ENCODE measurements at places on chromosomes 1 and 21.

DNA sequence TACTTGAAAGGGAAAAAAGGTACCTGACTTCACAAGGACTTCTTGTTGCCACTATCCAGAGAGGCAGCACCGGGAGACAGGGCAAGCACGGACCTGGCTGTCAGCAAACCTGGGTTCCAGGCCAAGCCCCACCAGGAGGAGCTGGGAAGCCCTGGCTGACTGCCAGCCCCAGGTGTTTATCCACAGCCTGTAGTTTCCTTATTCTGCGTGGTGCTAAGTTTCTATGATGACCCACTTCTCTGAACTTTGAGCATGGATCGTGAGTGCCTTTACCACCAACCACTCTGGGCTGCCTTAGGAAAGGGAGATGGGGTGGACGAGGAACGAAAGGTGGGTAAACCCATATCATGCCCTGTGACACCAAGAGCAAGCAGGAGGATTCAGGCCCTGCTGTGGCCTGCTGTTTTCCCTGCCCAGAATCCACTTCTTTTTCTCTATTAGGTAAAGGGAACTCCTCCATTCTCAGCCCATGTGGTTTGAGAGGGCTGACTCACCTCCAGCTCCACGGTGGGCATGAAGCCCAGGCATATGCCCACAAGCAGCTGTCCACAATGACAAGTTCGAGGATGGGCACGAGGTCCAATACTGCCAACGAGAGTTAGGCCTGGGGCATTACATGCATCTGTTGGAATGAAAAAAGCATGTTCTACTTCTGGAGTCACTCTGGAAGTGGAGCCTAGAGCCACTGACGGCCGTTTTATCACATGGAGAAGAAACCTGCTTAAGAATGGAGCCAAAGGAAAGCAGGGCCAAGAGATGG is 20.3 kb downstream of the TSPAN2 start:
- no peak for DNase-seq

DNA sequence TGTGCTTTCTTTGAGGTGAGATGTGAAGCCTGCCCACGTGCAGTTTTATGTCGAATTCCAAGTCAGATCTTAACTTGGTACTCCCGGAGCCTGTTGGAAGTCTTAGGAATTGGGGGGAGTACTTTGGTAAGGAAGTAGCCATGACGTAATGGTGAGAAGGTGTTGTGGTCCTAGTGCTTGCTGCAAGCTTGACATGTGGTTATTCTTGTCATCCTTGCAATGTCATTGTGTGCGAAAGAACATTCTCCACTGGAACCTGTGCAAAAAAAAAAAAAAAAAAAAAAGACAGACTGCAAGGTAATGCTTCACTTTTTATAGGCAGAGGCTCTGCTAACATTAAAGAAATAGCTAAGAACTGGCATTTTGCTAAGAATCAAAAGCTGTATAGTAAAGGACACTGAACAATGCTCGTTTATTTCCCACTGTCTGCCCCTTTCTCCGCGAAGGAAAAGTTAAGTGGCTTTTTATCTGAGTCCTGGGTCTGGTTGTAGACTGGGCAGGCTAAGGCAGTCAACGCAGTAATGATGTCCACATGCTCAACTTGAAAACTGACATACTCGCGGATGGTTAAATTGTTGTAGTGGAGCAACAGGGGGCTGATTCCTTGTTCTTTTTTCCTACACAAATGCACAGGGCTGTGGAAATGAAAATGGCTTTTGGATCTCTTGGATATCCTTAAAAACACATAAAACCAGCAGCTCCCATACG is 2.1 kb downstream of the KAZN start:
- DNase-seq = no peak

DNA sequence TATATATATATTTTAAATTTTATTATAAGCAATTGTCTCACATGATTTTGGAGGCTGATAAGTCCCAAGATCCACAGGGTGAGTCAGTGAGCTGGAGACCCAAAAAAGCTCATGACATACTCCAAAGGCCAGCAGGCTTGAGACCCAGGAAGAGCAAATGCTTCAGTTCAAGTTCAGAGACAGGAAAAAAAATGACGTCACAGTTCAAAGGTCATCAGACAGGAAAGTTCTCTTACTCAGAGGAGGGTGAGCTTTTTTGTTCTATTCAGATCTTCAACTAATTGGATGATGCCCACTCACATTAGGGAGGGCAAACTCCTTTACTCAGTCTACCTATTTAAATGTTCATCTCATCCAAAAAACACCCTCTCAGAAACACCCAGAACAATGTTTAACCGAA is 18.2 kb downstream of the RXRG start:
- no peak for DNase-seq

GRCh38 chr1:154492115-154492514 is 9.9 kb upstream of the TDRD10 start:
- no peak for DNase-seq

DNA sequence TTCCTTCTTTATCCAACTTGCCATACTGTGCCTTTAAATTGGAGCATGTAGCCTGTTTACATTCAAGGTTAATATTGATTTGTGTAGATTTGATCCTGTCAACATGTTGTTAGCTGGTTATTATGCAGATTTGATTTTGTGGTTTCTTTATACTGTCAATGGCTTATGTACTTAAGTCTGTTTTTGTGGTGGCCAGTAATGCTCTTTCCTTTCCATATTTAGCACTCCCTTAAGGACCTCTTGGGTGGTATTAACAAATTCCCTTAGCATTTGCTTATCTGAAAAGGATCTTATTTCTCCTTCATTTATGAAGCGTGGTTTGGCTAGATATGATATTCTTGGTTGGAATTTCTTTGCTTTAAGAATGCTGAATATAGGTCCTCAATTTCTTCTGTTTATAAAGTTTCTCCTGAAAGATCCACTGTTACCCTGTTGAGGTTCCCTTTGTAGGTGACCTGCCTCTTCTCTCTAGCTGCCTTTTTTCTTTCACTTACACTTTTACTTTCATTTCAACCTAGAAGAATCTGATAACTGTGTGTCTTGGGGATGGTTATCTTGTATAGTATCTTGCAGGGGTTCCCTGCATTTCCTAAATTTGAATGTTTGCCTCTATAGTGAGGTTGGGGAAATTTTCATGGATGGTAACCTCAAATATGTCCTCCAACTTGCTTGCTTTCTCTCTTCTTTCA is 86.9 kb upstream of the NEGR1 start:
- no peak for DNase-seq

GRCh38 chr1:231200388-231201031 is 38.7 kb downstream of the TRIM67 start:
- DNase-seq = no peak

DNA sequence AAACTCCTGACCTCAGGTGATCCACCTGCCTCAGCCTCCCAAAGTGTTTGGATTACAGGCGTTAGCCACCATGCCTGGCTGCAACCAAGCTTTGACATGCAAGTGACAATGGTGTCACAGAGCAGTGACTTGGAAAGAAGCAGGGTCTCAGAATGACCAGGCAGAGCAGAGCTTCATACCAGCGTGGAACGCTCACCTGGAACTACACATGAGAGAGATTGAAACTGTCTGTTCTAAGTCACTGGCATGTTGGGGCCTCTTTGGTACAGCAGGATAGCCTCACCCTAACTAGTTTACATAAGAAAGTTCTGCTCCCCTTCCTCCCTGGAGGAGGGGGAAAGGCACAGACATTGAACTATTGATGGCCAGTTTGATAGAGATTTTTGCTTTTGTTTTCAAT is 47.5 kb upstream of the ITPKB start:
- DNase-seq = no peak

- no peak for DNase-seq
Observed at GRCh38 chr1:154802336-154802969, 67.6 kb downstream of the KCNN3 start.
